Panc1 (cell line): ENCODE measurements at places on chromosomes 12 and 14. TPM values are rescaled to one million over a fixed set of nuclear protein-coding genes. Genes with fewer than 3 reads are reported as not detected.

Gene PTPN6
- total RNA-seq, result 13.7 TPM

Gene NRIP2
- total RNA-seq, result not detected

Gene NAV3
- 2.5 TPM for total RNA-seq

Gene SNAPC1
- total RNA-seq, result 8.6 TPM

Gene ADAMTS20
- total RNA-seq, result not detected

Gene SYNDIG1L
- not detected for total RNA-seq

Gene PPP1CC
- total RNA-seq, result 219 TPM

Gene CAPZA3
- total RNA-seq, result not detected

Gene RD3L
- not detected for total RNA-seq

Gene TTC6
- total RNA-seq, result 0.54 TPM

Gene C12orf56
- total RNA-seq, result 2.8 TPM

DNA sequence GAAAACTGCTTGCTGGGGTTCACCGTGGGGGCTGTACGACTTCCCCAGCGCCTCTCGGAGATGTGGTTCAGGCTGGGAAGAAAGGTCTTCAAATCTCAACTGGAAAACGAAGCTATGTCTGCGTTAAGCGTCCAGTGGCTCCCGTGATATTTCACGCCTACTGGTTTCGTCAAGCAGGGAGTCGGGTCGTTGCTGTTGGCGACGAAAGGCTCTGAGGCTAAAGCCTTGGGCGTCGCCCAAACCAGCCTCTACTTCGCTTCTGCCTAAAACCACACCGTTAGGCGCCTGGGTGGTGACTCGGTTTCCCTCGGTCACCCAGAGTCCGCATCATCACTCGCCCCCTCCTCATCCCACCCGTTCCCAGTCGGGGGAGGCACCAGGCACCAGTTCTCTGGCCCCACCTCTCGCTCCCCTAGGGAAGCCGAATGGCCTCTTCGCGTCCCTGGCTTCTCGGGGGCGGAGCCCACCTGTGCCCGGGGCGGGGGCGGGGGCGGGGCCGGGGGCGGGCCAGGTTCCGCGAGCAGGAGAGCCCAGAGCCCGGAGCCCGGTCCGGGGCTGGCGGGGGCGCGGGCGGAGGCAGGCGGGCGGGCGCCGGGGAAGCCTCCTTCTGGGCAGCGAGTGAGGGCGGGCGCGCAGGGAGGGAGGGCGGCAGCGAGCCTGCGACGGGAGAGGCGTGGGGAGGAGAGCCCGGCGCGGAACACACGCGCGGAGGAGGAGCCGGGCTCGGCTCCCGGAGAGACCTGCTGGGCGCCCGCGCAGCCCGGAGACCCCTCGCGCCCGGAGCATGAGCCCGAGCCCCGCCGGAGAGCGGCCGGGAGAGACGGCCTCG, at the start of gene B4GALNT3:
B4GALNT3 (plus strand) TSS at position 510 of the 829 bp plus-strand sequence. CDS start 438 bp downstream, outside the sequence.
- peaks cover 10% of the 10 kb centered on the region for H3K27me3 ChIP-seq
- no peaks in the 10 kb centered on the region; the same call in 1 of the 2 replicates for H3K4me1 ChIP-seq
- H3K27ac ChIP-seq, result no peak within 1 kb of the TSS
- DNase-seq, result no peak

GRCh38 chr14:25103820-25104219, 53.9 kb upstream of the STXBP6 start:
- H3K36me3 ChIP-seq, result no peaks in the 10 kb centered on the region
- H3K27me3 ChIP-seq, result no peaks in the 10 kb centered on the region
- DNase-seq, result no peak
- no peaks in the 10 kb centered on the region for H3K4me1 ChIP-seq

DNA sequence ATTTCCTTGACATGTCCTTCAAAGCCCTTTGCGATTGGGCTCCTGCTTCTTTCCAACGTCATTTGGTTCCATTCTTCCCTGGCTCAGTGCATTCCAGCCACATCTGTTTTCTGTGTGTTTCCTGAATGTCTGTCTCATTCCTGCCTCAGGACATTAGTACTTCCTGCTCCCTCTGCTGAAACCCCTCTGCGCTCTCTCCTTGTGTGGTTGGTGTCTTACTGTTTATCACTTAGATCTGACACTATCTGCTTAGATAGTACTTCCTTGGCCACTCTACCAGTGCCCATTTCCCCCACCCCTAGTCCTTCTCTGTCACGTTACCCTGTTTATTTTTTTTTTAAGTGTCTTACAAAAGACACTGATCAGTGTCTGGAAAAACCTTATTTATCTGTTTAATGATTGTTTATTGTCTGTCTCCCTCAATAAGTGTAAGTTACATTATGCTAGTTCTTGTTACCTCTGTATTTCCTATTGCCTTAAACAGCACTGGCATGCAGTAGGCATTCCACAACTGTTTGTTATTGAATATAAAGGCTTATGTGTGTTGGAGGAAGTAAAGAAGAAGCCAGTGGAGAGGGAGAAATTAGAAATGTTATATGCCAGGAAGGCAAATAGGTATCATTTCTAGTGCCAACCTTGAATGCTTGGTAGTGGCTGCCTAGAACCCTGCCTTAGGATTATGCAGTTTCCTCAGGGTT, 21.5 kb downstream of the DYRK2 start:
- no peaks in the 10 kb centered on the region for H3K4me1 ChIP-seq
- H3K4me3 ChIP-seq, result no peak overlapping the region
- DNase-seq, result no peak
- no peaks in the 10 kb centered on the region for H3K27me3 ChIP-seq

GRCh38 chr14:53252141-53252540, 99.0 kb upstream of the DDHD1 start:
- no peak overlapping the region for H3K27ac ChIP-seq
- no peaks in the 10 kb centered on the region for H3K36me3 ChIP-seq
- no peaks in the 10 kb centered on the region for H3K4me1 ChIP-seq
- no peaks in the 10 kb centered on the region for H3K27me3 ChIP-seq
- DNase-seq, result no peak
- no peak overlapping the region for H3K4me3 ChIP-seq

- H3K4me1 ChIP-seq, result no peaks in the 10 kb centered on the region
- DNase-seq, result no peak
- no peak overlapping the region for H3K4me3 ChIP-seq
- H3K36me3 ChIP-seq, result no peaks in the 10 kb centered on the region
- no peaks in the 10 kb centered on the region for H3K27me3 ChIP-seq
These were observed 592.9 kb upstream of the FLRT2 start for GRCh38 chr14:84937016-84937415.

DNA sequence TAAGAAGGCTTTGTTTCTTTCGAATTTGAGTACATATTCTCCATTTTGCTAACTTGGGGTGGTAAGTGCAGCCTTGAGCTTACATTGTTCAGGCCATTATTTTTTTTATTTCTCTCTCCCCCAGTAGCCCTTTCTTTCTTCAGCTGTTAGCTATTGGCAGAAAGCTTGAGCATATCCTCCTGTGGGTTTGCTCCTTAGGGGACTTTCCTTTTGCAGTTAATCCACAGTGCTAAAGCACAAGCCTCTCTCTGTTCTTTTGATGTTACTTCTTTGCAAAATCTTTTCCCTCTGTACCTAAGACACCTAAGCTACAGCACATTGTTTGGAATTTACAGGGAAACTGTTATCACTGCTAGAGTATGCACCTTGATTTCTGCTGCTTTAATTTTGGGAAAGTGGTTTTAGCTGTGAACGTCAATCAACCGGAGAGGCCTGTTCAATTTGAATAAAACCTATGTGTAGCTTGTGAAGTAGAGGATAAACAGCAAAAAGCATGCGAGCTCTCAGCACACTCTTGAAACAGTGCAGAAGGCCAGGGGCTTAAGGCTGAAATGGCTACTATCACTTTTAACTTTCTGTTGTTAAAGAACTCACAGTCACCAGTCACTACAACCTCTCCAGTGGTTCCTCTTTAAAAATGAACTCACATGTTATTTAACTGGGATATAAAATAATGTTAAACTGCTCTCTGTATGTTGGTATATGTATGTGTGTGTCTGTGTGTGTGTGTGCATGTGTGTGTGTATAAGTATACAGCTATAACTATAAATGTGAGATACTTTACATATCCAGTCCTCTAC, 139.2 kb downstream of the PDZRN4 start:
- DNase-seq, result no peak
- no peaks in the 10 kb centered on the region for H3K27me3 ChIP-seq
- H3K4me3 ChIP-seq, result no peak overlapping the region
- no peak overlapping the region for H3K27ac ChIP-seq
- no peaks in the 10 kb centered on the region for H3K36me3 ChIP-seq

- no peak overlapping the region for H3K4me3 ChIP-seq
- DNase-seq, result no peak
- no peaks in the 10 kb centered on the region for H3K4me1 ChIP-seq
- H3K27me3 ChIP-seq, result no peaks in the 10 kb centered on the region
- H3K27ac ChIP-seq, result no peak overlapping the region
These were observed 36.2 kb downstream of the HSP90AA1 start for GRCh38 chr14:102050625-102051024.

- no peaks in the 10 kb centered on the region for H3K4me1 ChIP-seq
- DNase-seq, result no peak
- no peaks in the 10 kb centered on the region for H3K36me3 ChIP-seq
- no peak overlapping the region for H3K4me3 ChIP-seq
These were observed 280.1 kb downstream of the VRK1 start for GRCh38 chr14:97077253-97077653.

- H3K36me3 ChIP-seq, result no peaks in the 10 kb centered on the region
- no peak overlapping the region for H3K4me3 ChIP-seq
- H3K27me3 ChIP-seq, result no peaks in the 10 kb centered on the region
- H3K27ac ChIP-seq, result no peak overlapping the region
These were observed 340.3 kb upstream of the PDE3A start for GRCh38 chr12:20028033-20028432.

GRCh38 chr12:105832806-105833205, 305.9 kb downstream of the NUAK1 start:
- DNase-seq, result no peak
- no peak overlapping the region for H3K4me3 ChIP-seq
- no peak overlapping the region for H3K27ac ChIP-seq
- H3K27me3 ChIP-seq, result no peaks in the 10 kb centered on the region

- no peak for DNase-seq
- peaks cover 5% of the 10 kb centered on the region; the same call in 1 of the 2 replicates for H3K27me3 ChIP-seq
- H3K4me1 ChIP-seq, result no peaks in the 10 kb centered on the region; the same call in 1 of the 2 replicates
- H3K27ac ChIP-seq, result no peak overlapping the region
- no peaks in the 10 kb centered on the region; the same call in 1 of the 2 replicates for H3K36me3 ChIP-seq
- H3K4me3 ChIP-seq, result no peak overlapping the region
These were observed 2.2 kb upstream of the DAAM1 start for GRCh38 chr14:59186306-59186705.

GRCh38 chr12:78146365-78146772, 315.7 kb downstream of the NAV3 start:
- H3K4me1 ChIP-seq, result no peaks in the 10 kb centered on the region
- peak; percentile 4 for DNase-seq
- no peaks in the 10 kb centered on the region for H3K36me3 ChIP-seq
- H3K27ac ChIP-seq, result no peak overlapping the region

DNA sequence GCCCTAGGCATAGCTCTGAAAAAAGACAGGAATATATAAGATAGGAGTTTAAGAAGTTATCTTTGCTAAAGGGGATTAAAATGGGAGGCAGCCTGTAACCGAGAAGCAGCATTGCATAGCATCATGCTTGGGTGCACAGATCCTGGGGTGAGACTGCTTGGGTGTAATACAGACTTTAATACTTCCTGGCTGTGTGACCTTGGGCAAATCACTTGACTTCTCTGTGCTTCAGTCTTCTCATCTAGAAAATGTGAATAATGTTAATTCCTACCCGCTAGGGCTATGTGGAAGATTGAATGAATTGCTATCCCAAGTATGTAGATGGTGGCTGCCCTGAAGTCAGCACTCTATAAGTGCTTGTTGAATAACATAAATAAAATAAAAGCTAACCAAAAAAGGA, 204.5 kb downstream of the TMEM132C start:
- no peak overlapping the region for H3K27ac ChIP-seq
- no peaks in the 10 kb centered on the region for H3K4me1 ChIP-seq
- no peaks in the 10 kb centered on the region for H3K36me3 ChIP-seq
- H3K4me3 ChIP-seq, result no peak overlapping the region
- DNase-seq, result no peak

DNA sequence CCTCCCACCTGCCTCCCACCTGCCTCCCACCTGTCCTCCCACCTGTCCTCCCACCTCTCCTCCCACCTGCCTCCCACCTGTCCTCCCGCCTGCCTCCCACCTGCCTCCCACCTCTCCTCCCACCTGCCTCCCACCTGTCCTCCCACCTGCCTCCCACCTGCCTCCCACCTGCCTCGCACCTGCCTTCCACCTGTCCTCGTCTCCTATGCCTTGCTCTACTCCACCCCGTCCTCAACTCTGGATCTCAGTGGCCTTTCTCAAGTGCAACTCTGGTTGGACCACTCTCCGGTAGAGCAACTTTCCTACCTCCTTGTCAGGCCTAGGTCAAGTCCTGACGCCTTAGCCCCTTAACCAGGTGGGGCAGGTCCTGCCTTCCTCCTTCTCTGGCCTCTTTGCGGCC, 29.3 kb upstream of the PEX5 start:
- no peaks in the 10 kb centered on the region for H3K27me3 ChIP-seq
- no peak for DNase-seq
- H3K27ac ChIP-seq, result no peak overlapping the region
- no peaks in the 10 kb centered on the region for H3K36me3 ChIP-seq
- no peak overlapping the region for H3K4me3 ChIP-seq

DNA sequence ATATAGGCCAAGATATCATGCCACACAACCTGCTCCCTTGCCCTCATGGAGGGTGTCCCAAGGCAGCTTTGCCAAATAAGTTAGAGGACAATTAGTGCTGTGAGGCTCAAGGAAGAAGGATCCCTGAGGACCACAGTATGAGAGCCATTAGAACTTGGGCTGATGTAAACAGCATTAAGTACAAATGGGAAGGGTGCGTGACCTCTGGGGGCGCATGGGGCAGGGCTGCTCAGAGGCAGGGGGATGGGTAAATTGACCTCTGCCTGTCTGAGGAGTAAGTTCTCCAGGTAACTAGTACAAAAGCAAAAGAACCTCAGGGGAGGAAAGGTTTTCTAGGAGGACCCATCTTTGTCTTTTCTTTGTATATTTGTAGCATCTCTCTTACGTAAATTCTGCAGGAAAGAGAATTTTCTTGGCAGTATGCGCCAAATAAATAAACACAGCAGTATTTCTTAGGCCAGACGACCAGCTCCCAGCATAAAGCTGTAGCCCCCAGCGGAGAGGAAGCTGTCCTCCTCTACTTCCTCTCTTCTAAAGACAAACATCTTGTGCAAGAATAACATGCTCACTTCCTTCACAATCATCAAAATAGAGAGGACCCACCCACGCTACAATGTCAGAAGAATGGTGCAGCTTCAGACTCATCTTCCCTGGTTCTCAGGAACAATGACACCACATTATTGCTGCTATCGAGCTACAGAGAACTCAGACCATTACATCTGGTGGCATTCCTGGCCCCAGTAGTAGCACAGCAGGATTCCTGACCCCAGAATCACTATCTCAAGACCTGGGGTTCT, 16.4 kb upstream of the VWF start:
- no peaks in the 10 kb centered on the region for H3K27me3 ChIP-seq
- no peak for DNase-seq
- H3K27ac ChIP-seq, result no peak overlapping the region
- H3K4me1 ChIP-seq, result no peaks in the 10 kb centered on the region
- no peaks in the 10 kb centered on the region for H3K36me3 ChIP-seq

- no peak for DNase-seq
- H3K27me3 ChIP-seq, result no peaks in the 10 kb centered on the region
- peaks cover 12% of the 10 kb centered on the region for H3K4me1 ChIP-seq
- H3K27ac ChIP-seq, result peak overlapping the region; percentile 65; the same call in 1 of the 2 replicates
These were observed 1.5 kb downstream of the PACS2 start for GRCh38 chr14:105315941-105316576.

- H3K27me3 ChIP-seq, result 0 out of 2 replicates have a peak, but pooled peaks cover 6% of the 10 kb centered on the region
- H3K4me1 ChIP-seq, result peaks cover 18% of the 10 kb centered on the region
- no peak for DNase-seq
- peak overlapping the region; percentile 25; the same call in 1 of the 2 replicates for H3K27ac ChIP-seq
- no peak overlapping the region for H3K4me3 ChIP-seq
These were observed 4.7 kb downstream of the CISTR start for GRCh38 chr12:53747095-53747494.
